ENCODE measurements at places on chromosomes 6 and 20.

GRCh38 chr6:6931071-6932025, 176.4 kb upstream of the RREB1 start:
- no peak for DNase-seq

DNA sequence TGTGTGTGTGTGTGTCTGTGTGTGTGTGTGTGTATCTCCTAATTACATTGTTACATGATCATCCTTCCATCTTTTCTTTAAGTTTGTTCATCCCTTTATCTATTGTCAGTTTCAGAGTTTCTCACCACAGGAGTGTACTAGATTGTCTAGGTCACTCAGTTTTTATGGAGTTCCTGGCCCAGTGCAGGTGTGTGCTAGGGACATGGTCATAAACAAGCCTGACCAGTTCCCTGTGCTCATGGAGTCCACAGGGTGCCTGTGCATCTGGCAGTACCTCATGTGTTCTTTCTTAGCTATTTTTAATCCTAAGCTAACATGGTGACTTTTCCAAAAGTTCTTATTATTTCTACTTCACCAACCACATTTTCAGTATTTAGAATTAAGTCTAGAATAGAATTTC, 43.9 kb downstream of the PHACTR2 start:
- DNase-seq, result no peak

DNA sequence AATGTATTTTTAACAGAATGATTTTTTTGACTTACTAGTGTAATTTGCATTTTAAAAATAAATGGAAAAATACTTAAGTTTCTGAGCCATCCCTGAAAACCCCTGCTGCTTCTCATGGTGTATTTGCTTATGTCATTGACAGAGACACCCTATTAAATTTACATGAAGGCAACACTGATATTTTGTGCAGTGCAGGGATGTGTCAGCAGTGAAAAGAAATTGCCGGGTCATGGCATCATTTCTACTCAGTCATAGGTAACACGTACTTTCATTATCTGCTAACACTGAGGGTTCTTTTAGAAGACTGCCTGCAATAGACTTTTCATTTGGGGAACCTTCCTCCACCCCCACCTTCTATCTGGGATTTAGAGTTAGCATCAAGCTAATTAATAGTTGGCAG, 136.7 kb upstream of the RNF217 start:
- no peak for DNase-seq

DNA sequence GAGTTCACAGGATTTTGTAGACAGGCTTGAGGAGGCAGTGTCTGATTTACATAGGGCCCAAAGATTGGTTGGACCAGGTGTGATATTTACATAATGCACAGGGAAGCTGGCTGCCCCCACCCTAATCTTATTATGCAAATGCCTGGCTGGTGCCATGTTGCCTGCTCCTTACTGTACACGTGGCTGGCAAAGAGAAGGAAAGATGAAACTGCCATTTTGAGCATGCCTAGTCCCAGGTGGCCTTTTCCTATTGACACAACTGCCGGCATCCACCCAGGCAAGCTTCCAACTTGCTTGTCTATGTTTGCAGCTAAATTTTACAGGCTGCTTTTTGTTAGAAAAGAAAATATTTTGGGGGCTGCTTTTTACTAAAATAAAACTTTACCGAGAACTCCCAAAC, 174.6 kb downstream of the LMBRD1 start:
- no peak for DNase-seq

DNA sequence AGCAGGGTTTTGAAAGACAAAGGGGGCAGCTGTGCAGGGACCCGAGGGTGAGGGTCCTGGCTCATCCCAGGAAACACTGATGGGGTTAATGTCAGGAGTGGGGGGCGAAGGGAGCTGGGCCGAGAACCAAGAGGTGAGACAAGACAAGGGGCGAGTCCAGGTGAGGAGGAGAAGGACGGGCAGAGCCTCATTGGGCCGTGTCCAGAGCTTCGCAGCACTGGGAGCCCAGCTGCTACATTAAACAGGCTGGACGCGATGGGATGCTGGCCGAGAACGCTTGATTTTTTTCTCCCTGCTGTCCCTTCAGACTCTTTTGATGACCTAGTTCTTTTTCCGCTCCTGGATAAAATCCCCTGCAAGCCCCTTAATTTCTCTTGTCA, 172.8 kb upstream of the SNX9 start:
- no peak for DNase-seq

DNA sequence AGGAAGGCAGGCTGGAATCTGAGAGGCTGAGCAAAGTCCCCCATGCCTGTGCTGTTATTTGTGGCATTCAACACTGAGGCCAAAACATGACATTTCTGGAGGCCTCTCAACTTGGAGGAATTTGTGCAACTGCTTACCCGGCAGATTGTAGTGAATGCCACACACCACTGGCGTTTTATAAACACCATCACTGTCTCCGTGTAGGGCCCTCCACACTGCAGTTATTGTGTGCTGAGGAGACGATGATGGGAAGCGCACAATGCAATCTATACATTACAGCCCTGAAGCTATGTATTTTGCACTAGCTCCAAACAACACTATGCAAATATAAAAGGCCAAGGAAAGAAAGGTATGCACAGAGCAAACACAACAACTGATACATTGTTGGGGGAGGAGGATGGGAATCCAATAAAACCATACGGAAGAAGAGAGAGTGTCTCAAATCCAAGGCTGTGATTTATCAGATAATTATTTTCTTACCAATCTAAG, 106.5 kb downstream of the SMLR1 start:
- DNase-seq, result no peak

GRCh38 chr6:70901324-70901723, 55.5 kb downstream of the B3GAT2 start:
- peak; percentile 23 for DNase-seq

GRCh38 chr6:12288914-12289313, 1.2 kb upstream of the EDN1 start:
- no peak for DNase-seq

- peak; percentile 96 for DNase-seq
These were observed 285.2 kb downstream of the UST start for GRCh38 chr6:149031859-149032598.
